Cerebellum (tissue), 4 donors: ENCODE measurements at places on chromosomes 4 and X. TPM values are rescaled to one million over a fixed set of nuclear protein-coding genes. Genes with fewer than 3 reads are reported as not detected.
A peak's percentile ranks its signal among the peaks of the same experiment; 100 is the strongest.

DNA sequence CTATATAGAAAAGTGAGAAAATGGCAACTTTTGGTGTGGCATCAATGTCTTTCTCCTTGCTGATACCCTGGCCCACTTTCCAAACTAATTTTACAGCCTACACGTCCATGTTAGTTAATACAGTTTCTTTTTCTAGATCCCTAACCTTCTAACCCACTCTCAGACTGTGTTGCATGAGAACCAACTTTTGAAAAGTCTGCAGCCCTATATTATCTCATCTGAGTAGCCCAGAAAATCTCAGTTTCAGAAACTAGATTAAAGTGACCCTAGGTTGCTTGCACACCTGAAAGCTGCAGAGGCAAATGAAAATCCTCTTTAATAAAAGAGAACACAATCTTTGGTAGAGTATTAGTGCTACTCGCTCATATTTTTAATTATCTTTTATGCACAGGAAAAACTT, 371.6 kb upstream of the EMCN start:
- no peak for DNase-seq

GRCh38 chrX:101370888-101371504, 15.0 kb downstream of the BTK start:
- DNase-seq: no peak

- no peak for DNase-seq
These were observed 125.5 kb downstream of the GPC3 start for GRCh38 chrX:133859860-133860259.

DNA sequence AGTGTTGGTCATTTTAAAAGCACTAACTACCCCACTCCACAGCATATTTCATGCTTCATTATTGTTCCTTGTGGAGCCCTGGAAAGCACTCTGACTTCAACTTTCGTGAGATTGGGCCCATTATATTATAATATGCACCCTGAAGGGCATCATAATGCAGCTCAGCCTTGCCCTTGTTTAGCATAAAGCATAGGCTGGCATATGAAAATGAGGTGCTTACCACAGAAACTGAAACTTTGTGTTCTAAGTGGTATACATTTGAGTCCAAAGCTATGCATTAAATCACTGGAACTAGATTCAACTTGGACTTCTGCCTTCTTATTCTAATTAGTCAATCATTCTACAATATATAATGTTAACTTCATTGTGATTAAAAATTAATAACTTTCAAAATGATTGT, 1027.9 kb downstream of the STIM2 start:
- no peak for DNase-seq

DNA sequence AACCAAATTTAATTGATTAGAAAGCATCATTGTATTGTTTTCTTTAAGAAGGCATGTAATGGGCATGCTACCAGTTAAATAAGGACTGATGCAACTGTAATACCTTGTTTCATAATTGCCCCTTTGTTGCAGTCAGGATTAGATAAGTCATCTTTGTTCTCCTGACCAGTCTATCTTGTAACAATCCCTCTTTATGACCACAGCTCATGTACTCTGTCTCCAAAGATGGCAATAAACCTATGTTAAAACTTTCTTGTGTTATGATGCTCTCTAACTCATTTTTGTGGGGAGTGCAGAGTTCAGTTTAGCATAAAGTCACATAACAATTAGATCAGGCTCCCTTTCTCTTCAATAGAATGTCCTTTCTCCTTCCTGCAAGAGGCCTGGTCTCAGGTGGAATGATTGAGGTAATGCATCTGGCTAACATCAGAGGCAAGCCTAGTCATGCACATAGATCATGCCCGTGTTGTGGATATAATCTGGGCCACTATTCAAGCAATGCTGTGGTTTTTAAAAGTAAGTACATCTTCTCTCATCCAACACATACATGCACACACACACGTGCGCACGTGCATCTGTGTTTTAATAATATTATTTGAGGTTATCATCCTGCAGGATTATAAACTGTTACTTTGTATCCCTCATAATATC, 45.6 kb downstream of the TMEM154 start:
- DNase-seq: no peak

GRCh38 chrX:128807367-128807766, 715.9 kb downstream of the SMARCA1 start:
- DNase-seq: no peak

DNA sequence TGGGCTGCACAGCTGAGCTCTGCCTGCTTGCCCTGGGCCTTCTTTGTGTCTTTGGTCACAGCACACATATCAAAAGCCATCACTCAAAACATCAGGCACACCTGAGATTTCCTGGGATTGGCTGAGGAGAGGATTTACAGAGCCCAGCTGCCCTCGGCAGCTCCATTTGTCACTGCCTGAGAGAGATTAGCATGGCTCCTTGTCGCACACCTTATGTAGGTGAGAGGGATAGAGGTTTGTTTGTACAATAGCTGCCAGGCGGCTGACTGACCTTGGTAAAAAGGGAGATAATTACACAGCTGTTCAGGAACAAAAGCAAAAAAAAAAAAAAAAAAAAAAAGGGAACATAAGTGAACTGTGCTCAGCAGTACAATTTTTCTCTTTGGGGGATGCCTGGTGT, 63.2 kb downstream of the MGST2 start:
- no peak for DNase-seq

DNA sequence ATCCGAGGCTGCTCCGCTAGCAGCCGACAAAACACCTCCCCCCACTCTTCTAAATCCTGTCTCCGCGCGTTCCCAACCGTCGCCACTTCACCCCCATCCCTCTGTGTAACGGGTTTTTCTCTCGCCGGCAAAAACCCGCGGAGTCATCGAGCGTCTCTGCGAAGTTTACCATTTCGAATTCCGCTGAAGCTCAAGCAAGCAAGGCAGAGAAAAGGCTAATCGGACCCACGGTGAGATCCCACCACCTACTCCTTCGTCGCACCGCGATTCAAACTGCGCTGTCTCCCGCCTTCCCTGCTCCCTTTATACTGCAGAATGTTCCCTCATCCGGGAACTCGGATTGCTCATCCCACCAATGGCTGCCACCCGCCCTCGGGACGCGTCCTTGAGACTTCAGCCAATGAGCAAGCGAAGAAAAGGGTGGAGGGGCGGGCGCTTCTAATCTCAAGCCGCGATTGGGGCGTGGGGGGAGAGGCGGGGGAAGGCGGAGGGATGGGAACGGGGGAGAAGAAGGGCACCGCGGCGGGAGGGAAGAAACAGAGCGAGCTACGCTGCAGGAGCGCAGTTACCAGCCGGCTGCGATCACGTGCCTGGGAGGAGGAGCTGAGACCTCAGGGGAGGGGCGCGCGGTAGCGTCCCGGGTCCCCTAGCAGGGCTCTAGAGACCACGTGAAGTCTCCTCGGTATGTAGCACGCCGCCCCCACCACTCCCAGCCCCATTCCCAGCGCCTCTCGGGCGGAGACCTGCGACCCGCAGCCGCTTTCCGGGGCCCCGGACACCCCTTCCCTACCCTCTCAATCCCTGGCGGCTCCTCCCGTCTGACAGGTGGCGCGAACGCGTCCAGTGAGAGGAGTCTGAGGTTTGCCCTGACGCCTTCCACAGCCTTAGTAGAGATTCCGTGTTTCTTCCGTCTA, at the start of gene H2AZ1:
H2AZ1 (minus strand) TSS at position 277 of the 914 bp plus-strand sequence; CDS start at position 172, 105 bp downstream.
- peak; percentile 98 for DNase-seq

GRCh38 chr4:148151806-148152205, 290.4 kb downstream of the NR3C2 start:
- DNase-seq: no peak

- DNase-seq: no peak
These were observed 102.8 kb upstream of the MXRA5 start for GRCh38 chrX:3449287-3449686.

GRCh38 chr4:153160821-153161220, 43.4 kb upstream of the TRIM2 start:
- no peak for DNase-seq

GRCh38 chr4:2066011-2066551, 7.0 kb downstream of the NAT8L start:
- no peak for DNase-seq

DNA sequence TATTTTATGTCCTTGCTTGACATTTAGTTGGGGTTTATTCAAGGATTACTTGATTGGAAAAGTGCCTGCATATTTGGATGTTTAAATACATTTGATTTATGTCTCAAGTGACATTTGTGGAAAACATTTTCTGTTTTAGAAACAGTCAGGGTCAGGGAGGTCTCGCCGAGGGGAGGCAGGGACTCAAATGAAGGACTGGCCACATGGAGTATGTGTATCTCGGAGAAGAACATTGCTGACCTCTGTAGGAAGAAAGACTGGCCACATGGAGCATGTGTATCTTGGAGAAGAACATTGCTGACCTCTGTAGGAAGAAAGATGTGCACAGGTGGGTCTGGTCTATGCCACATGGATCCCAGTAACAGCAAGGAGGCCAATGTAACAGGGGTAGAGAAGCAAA, 233.6 kb downstream of the TRIML1 start:
- DNase-seq: no peak

- DNase-seq: no peak
These were observed 49.7 kb upstream of the GPRIN3 start for GRCh38 chr4:89357340-89357739.

- DNase-seq: no peak
These were observed 18.5 kb downstream of the CNOT6L start for GRCh38 chr4:77800483-77801259.

GRCh38 chr4:46648088-46648744, 258.3 kb upstream of the GABRA2 start:
- DNase-seq: no peak

DNA sequence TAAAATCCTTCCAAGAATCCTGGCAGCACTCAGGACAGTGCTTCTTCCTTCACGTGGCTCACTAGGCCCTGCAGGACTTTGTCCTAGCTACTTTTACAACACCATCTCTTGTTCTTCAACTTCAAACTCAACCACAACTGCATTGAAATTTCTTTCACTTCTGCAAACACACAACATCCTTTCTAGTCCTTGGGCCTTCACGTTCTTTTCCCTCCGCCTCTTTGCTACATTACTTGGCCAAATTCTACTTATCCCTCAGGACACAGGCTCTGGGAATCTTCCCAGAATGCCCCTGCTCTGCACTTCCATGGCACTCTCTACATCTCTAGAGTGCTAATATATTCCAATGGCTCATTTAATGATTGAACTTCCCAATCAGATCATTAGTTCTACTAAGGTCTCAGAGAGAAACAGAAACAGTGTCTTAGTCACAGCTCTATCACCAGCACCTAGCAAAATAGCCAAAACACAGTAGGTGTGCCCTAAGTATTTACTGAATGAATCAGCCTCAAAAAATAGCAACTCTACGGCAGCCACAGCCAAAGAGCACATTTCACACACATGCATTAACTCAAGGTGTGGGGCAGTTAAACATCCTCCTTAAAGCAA, 73.3 kb downstream of the MANBA start:
- no peak for DNase-seq

GRCh38 chrX:101263766-101264165, 27.4 kb downstream of the TAF7L start:
- DNase-seq: no peak

- no peak for DNase-seq
These were observed 440.1 kb upstream of the SMIM31 start for GRCh38 chr4:164313853-164314252.

GRCh38 chr4:14853176-14853943, 148.9 kb upstream of the CPEB2 start:
- no peak for DNase-seq

DNA sequence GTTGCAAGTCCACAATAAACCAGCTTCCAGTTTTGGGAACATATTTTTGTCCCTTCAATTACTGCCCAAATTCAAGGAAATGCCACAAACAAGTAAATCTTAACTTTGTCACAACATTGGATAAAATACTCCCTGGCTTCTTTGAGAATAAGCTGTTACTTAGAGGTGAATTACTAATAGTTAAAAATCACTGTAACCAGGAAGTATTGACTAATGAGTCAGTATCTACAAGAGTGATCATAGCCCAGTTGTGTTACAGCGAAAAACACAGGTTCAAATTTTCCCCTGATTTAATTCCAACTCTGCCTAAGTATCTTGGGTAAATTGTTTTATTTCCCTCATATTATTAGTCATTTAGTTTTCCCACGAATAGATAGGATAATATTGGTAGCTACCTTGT, 291.2 kb upstream of the PPARGC1A start:
- DNase-seq: no peak

- DNase-seq: no peak
These were observed 42.5 kb upstream of the BBS12 start for GRCh38 chr4:122689972-122690371.

DNA sequence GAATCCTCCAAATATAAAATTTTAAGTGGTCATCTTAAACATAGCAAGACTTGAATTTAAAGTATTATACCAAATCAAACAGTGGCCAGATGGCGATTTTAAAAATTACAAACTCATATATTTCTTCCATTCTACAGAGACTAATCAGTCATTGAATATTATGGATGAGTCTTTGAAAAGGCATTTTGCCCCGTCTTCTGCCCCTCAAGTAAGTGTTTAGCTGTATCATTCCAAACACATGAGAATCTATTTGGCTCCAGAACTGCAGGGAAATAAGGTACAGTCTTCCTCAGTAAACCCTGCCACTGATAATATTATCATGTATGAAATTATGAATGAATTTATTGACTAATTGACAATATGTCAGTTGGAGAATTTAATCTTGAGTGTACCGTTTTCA, 191.0 kb downstream of the SLC7A11 start:
- DNase-seq: no peak

- DNase-seq: no peak
These were observed 208.7 kb downstream of the PDGFC start for GRCh38 chr4:156762851-156763250.

- DNase-seq: no peak
These were observed 345.3 kb downstream of the SPRY1 start for GRCh38 chr4:123741906-123742305.

DNA sequence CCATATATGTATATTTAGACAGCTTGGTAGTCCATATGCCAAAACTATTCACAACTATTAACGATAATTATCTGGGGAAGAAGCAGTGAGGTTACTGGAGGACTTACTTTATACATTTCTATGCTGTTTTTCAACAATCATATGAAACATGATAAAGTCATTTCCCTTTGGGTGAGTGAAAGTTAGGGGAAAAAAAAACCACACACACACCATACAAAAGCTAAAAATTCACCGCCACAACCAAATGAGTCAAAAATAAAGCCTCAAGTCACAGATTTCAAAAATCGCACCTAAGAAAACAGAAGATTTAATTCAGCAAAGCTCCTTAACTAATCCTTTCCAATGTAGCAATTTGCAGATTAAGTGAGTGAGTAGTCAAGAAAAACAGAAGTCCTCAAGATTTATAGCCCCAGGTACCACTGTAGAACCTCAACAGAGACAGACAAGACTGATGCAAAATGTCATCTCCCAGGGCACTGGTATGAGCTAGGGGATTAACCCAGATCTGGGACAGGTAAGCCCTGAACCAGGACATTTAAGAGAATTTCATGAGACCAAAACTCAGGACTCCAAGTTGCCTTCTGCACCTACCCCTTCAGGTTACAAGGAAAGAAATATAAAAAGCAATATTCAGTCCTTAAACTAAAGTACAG, 35.1 kb downstream of the SYTL4 start:
- DNase-seq: no peak

Gene UGT2B11
- not detected for total RNA-seq

Gene NKX6-1
- total RNA-seq: 0.09 TPM

Gene PNCK
- 21.0 TPM for total RNA-seq

Gene KLB
- total RNA-seq: 0.27 TPM

Gene ADAMTS3
- 13.8 TPM for total RNA-seq

Gene CTAG2
- total RNA-seq: not detected

Gene GAB3
- total RNA-seq: 2.1 TPM

Gene DCLK2
- 145 TPM for total RNA-seq

Gene GIMD1
- total RNA-seq: not detected
